ENCODE measurements at places on chromosomes 11 and 22.

GRCh38 chr11:29373725-29374124, 643.1 kb downstream of the KCNA4 start:
- no peak for ATAC-seq

DNA sequence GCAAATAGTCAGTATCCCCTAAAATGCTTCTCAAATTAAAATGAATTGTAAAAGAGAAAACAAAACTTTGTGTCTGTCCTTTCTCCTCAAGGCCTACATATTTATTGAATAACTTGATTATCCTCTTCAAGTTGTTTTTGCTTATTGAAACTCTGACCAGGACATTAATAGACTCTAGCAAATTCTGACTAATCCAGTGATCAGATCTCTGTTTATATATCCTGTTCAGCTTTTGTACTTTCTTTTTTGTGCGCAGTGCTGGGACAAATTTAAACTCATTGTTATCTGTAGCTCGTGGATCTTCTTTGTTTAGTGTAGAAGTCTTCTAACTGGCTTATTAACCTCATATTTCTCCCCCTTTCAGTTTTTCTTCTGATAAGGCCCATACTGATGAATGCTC, 139.9 kb upstream of the SORL1-AS1 start:
- ATAC-seq: no peak

DNA sequence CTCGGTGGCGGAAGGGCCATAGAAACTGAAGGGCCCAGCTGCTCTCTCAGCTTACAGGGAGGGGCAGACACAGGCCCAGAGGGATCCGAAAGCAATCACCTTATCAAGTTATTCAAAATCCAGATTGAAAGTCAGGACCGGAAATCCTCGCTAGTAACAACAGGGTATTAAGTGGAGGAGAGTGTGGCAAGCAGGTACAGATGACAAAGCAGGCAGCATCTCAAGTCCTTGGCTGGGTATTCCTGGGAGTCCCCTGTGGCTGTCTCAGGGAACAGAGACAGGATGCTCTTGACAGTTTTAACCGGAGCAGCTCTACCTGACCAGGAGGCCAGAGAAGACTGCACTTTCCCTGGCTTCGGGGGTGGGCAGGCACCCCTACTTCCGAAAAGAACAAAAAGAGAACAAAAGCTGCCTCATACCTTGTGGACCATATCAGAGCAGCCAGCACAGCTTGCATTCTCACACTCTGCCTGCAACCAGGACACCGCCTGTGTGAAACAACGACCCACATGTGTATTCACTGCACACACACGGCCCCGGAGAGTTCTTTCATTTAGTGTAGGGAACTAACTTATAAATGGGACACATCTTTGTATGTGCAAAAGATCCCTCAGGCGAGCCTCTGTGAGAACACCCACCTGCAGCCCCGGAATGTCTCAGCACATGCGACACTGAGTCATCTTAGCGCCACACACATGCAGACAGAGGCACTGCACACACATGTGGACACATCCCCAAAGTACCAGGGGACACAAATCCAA, 78.3 kb downstream of the MICAL3 start:
- no peak for ATAC-seq

- ATAC-seq: no peak
These were observed 20.4 kb downstream of the TUG1 start for GRCh38 chr22:30989474-30989873.

- ATAC-seq: no peak
These were observed 48.0 kb downstream of the CSTPP1 start for GRCh38 chr11:46984548-46984947.

All from SK-N-SH treated with all-trans-retinoic acid at 6 μM for 48 hours (cell line).